ENCODE measurements at places on chromosomes 13 and 19. TPM values are rescaled to one million over a fixed set of nuclear protein-coding genes. Genes with fewer than 3 reads are reported as not detected.

DNA sequence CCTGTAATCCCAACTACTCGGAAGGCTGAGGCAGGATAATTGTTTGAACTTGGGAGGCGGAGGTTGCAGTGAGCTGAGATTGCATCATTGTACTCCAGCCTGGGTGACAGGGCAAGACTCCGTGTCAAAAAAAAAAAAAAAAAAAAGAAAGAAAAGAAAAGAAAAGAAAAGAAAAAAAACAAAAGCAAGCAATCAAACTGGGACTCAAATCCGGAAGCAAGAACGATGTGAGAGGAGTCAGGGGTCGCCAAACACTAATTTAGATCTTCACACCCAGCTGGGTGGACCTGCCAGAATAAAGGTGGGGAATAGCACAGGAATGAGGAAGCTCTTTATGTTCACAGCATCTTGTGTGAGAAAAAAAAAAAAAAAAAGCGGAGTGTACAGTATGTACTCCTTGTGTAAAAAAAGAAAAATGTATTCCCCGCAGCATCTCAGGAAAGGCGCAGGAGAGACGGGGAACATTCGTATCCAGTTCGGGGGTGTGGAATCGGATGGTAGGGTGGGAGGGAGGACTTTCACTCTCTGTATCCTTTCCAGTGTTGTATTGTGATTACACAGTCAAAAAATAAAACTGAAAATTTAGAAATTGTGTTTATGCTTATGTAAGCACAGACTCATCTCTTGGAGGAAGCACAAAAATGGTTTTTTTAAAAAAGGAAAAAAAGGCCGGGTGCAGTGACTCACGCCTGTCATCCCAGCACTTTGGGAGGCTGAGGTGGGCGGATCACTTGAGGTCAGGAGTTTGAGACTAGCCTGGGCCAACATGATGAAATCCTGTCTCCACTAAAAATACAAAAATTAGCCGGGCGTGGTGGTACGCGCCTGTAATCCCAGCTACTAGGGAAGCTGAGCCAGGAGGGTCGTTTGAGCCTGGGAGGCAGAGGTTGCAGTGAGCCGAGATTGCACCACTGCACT lies 7.6 kb downstream of the DNAJB1 start:
- H3K36me3 ChIP-seq = peaks cover 2% of the 10 kb centered on the region
- H3K27ac ChIP-seq = no peak overlapping the region
- no peaks in the 10 kb centered on the region for H3K27me3 ChIP-seq
- peaks cover 3% of the 10 kb centered on the region for H3K4me1 ChIP-seq
- DNase-seq = no peak

DNA sequence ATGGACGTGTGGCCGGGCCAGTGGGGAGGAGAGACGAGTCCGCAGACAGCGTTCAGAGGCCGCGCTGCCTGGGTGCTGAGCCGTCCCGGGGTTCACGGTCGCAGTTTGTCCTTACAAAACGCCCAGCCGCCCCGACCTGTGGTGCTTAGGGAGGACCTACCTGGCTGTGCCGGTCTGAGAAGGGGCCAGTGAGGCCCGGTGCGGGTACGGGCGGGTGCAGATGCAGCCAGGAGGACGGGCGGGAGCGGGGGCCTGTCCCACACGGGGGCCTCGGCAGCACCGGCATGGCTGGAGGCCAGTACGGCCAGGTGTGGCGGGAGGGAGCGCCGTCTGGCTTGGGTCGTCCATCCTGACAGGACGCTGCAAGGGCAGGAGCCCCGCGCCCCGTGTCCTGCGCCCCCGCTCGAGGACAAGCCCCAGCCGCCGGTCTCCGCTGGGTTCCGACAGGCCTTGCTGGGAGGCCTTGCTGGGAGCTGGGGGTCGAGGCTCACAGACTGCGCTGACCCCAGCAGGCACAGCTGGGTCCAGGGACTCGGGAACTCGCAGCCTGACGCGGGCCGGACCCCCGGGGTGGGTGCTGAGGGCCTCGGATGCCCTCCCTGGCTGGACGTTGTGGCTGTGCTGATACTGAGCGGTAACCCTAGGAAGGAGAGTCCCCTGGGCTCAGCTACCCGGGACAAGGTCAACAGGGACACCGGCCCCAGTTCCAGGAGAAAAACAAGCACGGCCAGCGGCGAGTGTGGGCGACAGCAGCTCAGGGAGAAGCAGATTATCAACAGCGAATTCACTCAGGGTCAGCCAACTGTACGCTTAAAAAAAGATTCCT lies 5.3 kb upstream of the PROZ start:
- peak overlapping the region; percentile 47 for H3K4me3 ChIP-seq
- H3K27ac ChIP-seq = peak overlapping the region; percentile 84
- DNase-seq = peak; percentile 75

DNA sequence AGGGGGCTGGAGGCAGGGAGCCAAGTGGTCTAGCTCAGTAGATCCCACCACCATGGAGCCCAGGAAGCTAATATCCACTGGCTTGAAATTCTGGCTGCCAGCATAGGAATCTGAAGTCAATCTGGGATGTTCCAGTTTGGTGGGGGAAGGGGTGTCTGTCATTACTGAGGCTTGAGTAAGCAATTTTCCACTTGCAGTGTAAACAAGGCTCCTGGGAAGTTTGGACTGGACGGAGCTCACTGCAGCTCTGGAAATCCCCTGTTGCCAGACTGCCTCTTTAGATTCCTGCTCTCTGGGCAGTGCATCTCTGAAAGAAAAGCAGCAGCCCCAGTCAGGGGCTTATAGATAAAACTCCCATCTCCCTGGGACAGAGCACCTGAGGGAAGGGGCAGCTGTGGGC lies 349.2 kb upstream of the KLHL1 start:
- H3K4me1 ChIP-seq = no peaks in the 10 kb centered on the region
- no peak overlapping the region for H3K4me3 ChIP-seq
- H3K27me3 ChIP-seq = no peaks in the 10 kb centered on the region
- no peaks in the 10 kb centered on the region for H3K36me3 ChIP-seq
- DNase-seq = no peak

The ZNF302 gene
- total RNA-seq = 13.3 TPM

DNA sequence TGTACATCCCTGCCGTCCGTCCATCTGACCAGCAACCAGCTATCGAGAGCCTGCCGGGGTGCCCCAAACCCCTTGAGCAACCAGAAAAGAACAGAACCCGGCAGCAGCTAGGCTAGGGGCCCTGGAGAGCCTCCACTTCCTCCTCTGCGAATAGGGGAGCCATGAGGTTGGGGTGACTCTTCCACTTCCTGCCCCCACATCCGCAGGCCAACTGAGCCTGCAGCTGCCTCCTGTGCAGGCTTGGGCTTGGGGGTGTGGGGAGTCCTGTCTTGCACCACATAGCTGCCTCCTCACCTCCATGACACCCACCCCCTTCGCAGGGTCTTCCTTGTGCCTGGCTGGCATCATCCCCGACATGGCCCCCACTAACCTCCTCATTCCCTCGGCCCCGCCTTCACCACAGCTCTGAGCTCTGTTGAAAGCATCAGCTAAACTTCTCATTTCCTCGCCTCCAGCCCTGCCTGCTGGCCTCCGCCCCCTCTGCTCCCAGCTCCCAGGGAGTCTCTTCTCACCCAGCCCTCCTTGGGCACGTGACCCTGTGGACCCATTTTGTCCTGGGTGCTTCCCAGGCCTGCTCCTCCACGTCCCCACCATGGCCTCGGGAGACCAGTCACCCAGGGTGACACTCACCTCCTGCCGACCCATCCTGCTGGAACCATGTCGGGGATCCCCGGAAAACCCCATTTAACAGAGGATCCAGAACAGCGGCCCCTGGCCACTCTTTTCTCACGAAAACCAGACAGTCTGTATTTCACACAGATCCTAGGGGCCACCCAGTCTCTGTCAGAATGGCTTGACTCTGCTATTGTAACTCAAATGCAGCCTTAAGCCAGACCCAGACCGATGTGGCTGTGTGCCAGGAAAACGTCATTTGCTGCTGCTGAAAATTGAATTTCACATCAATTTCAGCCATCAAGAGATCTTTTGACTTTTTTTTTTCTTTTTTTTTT lies 50.4 kb downstream of the MYO9B start:
- H3K4me3 ChIP-seq = no peak overlapping the region
- H3K27ac ChIP-seq = peak overlapping the region; percentile 39
- no peaks in the 10 kb centered on the region for H3K36me3 ChIP-seq
- no peaks in the 10 kb centered on the region for H3K27me3 ChIP-seq

The LGALS4 gene
- 60.3 TPM for total RNA-seq

GRCh38 chr13:30868799-30869470 lies 37.1 kb upstream of the MEDAG start:
- H3K4me3 ChIP-seq = no peak overlapping the region
- H3K27me3 ChIP-seq = no peaks in the 10 kb centered on the region
- no peak for DNase-seq
- H3K36me3 ChIP-seq = no peaks in the 10 kb centered on the region

The ZNF699 gene
- total RNA-seq = 2.0 TPM

GRCh38 chr19:37817180-37817981 lies 38.0 kb upstream of the ZNF573 start:
- peak; percentile 72 for DNase-seq
- no peaks in the 10 kb centered on the region for H3K27me3 ChIP-seq
- H3K36me3 ChIP-seq = no peaks in the 10 kb centered on the region
- no peak overlapping the region for H3K27ac ChIP-seq
- no peaks in the 10 kb centered on the region for H3K4me1 ChIP-seq
